Hematopoietic multipotent progenitor cell treated with erythropoietin and hydrocortisone succinate and interleukin-3 and kit ligand, for 4 days (in vitro differentiated cells): ENCODE measurements at places on chromosomes 6 and 20.

- peak; percentile 37 for DNase-seq
Measured at GRCh38 chr20:9617940-9618339, 103.5 kb downstream of the LAMP5 start.

DNA sequence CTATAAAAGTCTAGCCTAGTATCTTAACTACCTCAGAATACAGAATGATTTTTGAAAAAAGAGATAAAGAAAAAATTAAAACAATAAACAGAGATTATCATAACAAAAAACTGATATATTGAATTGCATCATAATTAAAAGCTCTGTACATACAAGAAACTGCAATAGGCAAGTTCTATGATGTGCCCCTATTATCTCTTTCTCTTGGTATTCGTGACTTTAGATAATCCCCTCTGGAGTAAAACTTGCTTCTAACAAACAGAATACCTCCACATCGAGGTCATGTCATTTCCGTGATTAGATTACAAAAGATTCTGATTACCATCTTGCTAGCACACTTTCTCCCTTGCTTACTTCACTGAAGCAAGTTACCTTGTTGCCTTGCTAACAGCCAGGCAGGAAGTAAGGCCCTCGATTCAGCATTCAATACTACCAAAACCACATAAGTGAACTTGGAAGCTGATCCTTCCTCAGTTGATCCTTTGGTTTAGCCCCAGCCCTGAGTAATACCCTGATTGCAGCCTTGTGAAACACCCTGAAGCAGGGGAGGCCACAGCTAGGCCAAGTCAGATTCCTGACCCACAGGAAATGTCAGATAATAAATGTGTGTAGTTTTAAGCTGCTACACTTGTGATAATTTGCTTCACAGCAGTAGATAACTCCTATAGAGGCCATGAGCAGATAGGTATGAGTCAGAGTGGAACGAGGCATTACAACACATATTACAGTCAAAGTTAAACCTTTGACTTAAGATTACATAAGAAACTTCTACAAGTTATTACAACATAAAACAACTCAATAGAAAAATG is 53.7 kb upstream of the TMX4 start:
- DNase-seq: peak; percentile 73

- DNase-seq: peak; percentile 71
Measured at GRCh38 chr6:137823826-137824555, 43.1 kb upstream of the TNFAIP3 start.

- DNase-seq: no peak
Measured at GRCh38 chr6:122969999-122970533, 26.0 kb upstream of the CLVS2 start.

GRCh38 chr6:156396068-156396771 is 381.0 kb upstream of the ARID1B start:
- DNase-seq: peak; percentile 25

- no peak for DNase-seq
Measured at GRCh38 chr6:100879317-100879716, 1.8 kb downstream of the ASCC3 start.

GRCh38 chr6:90168693-90169131 is 127.9 kb downstream of the BACH2 start:
- DNase-seq: no peak

GRCh38 chr20:42361402-42361970 is 743.3 kb upstream of the CHD6 start:
- no peak for DNase-seq

DNA sequence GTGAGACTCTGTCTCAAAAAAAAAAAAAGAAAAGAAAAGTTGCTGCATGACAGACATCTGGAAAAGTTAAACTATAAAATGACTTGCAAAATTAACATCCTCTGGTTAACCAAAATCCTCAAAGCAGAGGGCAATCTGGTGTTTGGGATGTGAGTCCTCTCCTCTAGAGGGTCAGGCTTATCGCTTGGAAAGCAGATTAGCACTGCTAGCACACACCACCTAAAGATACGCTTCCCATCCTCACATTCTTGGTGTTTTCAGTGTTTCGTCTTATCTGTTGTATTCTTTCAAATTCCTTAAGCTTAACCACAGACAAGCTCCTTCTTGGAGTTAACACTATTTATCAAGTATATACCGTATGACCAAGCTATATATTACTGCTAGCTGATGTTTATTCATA is 198.0 kb downstream of the SOX4 start:
- DNase-seq: peak; percentile 90

DNA sequence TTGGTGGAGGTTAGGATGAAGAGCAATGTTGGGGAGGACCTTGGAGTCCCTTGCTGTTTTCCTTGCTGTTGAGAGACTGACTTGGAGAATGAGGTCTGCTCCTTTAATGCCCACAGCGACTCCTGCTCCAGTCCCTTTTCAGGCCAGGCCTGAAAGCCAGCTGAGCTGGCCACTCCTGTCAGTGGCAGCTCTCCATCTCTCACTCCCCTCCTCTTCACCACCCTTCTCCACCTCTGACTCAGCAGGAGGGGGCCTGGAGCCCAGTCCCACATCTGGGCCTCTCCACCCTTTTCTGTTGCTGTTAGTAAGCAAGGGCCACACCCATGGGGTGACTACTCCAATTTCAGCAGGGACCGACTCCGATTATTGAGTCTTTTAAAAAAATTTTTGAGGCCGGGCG is 2.2 kb downstream of the SNX21 start:
- DNase-seq: no peak
